Urinary bladder (tissue), 4 donors: ENCODE measurements at places on chromosomes 5 and 9. TPM values are rescaled to one million over a fixed set of nuclear protein-coding genes. Genes with fewer than 3 reads are reported as not detected.

The DCP2 gene
- polyA plus RNA-seq, result 6.1 TPM

The C9orf50 gene
- polyA plus RNA-seq, result 0.28 TPM

The SPINK1 gene
- 393 TPM for polyA plus RNA-seq

The TXNDC8 gene
- polyA plus RNA-seq, result not detected

The ADAMTS13 gene
- 3.7 TPM for polyA plus RNA-seq

The IL13 gene
- not detected for polyA plus RNA-seq

The FCN2 gene
- 0.37 TPM for polyA plus RNA-seq

GRCh38 chr5:92678640-92679039, 902.4 kb downstream of the NR2F1-AS1 start:
- DNase-seq, result no peak

DNA sequence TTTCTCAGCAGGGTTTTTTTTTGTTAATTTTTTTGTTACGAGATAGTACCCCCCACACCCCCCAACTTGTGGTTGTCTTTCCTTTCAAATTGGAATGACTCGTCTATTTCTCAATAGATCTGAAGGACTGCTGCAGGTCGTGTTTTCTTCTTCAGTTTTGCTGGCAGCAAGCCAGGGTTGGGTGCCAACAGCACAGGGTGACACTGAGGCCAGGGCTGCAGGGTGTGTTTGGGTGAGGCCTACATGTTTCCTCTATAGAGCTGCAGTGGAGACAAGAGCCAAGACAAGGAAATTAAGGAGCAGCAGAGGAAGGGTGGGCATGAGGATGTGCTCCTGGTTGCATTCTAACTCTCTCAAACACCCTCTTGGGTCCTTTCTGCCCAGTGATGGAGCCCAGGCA, 52.2 kb downstream of the NXNL2 start:
- DNase-seq, result no peak

GRCh38 chr5:101677961-101678360, 618.1 kb downstream of the SLCO4C1 start:
- DNase-seq, result no peak

- no peak for DNase-seq
These were observed 16.1 kb downstream of the SLC22A4 start for GRCh38 chr5:132310141-132310834.

- DNase-seq, result no peak
These were observed 318.6 kb upstream of the RGMB start for GRCh38 chr5:98454904-98455303.

DNA sequence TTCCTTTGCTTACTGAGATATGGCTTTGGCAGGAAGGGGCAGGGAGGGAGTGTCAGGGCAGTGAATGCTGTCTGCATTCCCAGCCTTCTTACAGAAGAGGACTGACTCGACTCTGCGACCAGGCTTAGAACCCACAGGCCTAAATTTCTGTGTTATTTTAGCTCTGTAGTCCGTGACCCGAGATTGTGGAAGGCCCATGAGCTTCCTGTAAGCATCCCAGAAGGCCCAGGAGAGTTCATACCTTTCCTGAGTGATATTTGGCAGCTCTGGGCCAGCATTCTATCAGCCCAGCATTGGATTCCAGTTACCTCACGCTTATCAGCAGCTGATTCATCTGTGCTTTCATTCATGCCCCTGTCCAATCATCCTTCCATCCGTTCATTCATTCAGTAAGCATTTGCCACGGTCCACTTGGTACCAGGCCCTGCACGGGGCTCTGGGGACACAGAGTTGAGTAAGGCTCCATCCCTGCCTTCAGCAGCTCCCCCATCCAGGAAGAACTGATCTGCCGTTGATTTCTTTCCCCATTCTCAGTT, 28.2 kb upstream of the RPL26L1 start:
- DNase-seq, result no peak

GRCh38 chr5:15085671-15086070, 214.1 kb upstream of the ANKH start:
- no peak for DNase-seq

GRCh38 chr9:105502276-105502675, 54.4 kb downstream of the FSD1L start:
- DNase-seq, result no peak

- DNase-seq, result no peak
These were observed 1.3 kb upstream of the REEP5 start for GRCh38 chr5:112923148-112923917.

- DNase-seq, result no peak
These were observed 830.4 kb downstream of the MAT2B start for GRCh38 chr5:164335837-164336236.

- no peak for DNase-seq
These were observed 219.8 kb downstream of the ARL15 start for GRCh38 chr5:54090495-54091120.

- no peak for DNase-seq
These were observed 122.6 kb downstream of the ADAMTS12 start for GRCh38 chr5:33769196-33769595.

- DNase-seq, result no peak
These were observed 20.9 kb upstream of the GZMA start for GRCh38 chr5:55081541-55081940.

DNA sequence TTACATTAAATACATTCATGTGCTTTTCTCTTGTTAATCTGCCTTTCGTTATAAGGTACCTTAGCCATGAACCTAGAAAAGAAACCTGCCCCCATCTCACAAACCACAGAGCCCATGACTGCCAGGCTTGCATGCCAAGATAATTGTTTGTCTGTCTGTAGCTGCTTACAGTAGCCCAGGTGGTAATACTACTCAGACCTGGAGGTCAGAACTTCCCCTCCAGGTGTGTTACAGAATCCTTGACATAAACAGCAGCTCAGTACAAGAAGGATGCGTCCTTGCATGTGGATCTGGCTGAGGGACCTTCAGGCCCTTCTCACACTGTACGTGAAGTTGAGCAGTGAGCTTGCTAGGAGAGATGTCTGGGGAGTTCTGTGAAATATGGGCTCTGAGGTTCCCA, 291.4 kb downstream of the CSNK1G3 start:
- DNase-seq, result no peak

DNA sequence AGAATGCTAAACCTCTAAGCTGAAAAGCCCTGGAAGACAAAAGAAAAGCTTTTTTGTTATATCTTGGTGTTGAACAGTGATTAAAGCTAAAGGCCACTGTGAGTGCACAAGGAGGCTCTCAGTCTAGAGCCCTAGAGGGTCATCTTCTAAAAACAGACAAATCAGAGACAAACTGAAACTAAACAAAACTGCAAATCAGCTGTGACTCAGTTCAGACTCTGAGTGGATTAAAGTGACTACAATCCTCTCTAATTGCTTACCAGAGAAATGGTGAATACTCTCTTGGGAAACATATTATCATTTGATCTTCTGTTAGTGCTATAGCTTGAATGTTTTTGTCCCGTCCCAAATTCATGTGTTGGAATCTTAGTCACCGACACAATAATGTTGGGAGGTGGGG, 491.9 kb downstream of the CDH18 start:
- no peak for DNase-seq

- no peak for DNase-seq
These were observed 314.4 kb downstream of the GADD45G start for GRCh38 chr9:89919171-89919681.

GRCh38 chr5:101788797-101789196, 507.3 kb downstream of the SLCO4C1 start:
- no peak for DNase-seq

DNA sequence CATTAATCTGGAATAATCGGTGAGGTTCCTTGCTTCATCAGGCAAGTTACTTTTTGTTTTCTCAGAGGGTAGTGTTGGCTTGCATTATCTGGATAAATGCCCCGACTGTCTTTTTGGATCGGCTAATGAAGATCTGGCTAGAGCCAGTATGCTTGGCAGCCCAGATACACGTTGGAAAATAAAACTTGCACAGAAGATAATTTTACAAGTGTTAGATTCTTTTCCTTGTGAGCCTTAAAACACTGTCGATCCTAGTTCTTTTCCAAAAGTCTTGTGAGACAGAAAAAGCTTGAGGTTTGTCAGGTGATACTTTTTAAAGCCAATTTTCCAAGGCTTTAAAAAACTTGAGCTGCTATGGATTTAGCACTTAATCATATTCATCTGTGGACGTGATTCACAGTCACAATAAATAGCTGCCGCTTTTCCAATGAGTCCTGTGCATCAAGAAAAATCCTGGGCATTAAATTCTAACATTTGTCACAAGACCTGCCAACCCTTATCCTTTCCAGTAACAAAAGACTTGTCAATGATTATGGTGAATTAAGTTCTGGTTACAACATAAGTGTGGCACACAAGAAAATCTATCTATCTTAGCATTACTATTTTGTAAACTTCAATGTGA, 68.5 kb downstream of the PRLR start:
- no peak for DNase-seq

DNA sequence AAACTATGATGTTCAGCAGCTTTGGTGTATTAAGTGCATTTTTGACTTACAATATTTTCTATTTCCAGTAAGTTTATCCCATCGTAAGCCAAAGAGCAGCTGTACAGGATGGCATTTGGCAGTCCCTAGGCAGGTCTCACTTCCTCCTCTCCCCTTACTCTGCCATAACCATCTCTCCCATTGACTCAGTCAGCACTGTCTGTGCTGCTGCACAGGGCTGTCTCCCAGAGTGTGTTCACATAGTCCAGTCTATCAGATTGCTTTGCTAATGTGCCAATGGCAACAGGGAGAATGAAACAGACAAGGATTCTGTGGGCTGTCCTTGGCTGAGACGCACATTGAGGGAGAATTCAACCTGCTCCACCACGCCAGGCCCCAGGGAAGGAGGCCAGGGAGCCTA, 47.0 kb upstream of the CAST start:
- DNase-seq, result no peak

DNA sequence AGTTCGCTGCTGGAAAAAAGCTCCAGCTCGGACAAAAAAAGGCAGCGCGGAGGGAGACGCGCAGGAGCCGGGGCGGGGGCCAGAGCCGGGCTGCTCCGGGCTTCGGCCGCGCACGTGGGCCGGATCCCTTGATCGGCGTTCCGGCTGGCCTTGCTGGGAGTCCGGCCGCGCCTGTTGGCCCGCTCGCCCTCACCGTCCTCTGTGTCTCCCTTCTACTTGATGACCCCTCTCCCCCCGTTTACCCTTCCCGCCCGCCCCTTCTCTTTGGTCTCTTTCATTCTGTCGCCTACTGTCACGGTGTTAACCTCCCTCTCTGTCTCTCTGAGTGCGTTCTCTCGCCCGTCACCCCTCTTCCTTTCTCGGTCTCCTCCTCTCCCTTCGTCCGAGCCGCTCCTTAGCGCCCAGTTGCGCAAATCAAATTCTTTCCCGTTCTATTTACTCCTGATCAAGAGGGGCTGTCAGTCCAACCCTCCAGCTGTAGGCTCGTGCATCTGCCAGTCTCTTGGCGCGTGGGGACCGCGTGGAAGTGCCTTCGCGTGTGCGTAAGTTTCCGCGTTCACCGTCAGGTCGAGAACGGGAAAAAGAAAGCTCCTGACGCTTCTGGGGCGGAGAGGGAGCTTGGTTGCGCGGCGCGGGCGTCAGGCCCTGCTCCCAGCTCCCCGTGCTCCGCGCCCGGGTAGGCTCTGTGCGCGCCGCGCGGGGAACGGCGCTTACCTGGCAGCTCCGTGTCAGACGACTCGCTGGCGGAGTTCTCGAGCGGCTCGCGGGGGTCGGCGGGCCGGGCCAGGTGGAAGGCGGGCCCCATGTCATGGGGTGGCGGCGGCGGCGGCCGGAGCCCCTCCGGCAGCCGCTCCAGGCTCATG, 798 bp downstream of the PITX1 start:
- DNase-seq, result no peak

DNA sequence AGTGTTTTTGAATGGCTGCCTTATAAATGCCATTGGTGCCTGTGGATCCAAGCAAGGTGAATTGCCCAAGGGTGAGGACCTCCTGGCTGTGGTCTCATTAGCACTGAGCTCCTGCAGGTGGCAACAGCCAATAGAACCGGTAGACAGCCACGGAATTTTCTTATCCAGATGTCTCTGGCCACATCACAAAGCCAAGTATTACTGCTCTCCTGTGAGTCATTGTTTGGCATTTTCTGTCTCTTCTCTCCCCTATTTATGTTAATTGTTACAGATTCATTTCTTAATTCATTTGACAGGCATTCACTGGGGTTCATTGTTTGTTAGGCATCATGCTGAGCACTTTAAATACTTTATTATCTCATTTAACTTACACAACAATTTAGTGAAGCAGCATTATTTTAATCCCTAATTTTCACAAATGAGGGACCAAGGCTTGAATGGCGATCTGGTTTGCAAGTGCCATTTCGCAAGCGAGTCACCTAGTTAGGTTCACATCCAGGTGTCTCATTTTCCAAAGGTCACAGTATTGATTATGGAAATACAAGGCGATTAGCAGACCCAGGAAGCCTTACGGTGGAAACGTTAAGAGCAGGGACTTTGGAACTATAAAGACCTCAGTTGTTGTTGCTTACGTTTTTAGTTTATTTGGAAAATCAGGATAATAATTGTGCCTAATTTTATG, 58.2 kb upstream of the DPYSL3 start:
- no peak for DNase-seq
